ELR (cell line): ENCODE measurements at places on chromosomes 16 and 17.
A peak's percentile ranks its signal among the peaks of the same experiment; 100 is the strongest.

DNA sequence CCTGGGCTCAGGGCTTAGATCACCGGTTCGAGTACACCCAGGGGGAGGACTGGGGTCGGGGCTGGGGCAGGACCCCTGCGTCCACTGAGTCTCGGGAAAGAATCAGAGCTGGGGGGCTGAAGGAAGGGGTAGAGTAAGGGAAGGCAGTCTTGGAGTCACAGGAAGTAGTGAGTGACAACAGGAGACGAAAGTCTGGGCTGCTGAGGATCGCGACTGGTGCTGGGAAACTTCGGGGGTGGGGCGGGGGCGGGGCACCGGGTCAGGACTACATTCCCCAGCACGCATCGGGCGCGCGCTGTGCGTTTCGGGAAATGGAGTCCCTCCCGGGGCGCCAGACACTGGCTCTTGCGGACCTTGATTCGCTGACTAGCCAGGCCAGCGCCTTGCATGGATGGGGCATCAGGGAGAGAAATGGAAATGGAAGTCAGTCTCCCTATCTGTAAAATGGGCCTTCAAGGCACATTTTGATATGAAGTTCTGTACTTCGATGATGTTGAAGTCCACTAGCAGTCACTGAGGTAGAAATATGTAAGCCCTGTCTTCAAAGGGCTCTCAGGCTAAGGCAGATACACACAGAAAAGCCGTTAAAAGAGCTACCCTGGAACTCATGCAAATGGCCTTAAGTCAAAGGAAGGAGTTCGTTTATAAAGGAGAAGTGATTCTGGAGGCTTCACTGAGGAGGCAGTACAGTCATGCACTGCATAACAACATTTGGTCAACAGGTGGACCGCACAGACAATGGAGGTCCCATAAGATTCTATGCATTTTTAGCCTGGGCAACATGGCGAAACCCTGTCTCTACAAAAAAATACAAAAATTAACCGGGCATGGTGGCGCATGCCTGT lies 697 bp downstream of the CTF1 start:
- DNase-seq, result peak; percentile 95

DNA sequence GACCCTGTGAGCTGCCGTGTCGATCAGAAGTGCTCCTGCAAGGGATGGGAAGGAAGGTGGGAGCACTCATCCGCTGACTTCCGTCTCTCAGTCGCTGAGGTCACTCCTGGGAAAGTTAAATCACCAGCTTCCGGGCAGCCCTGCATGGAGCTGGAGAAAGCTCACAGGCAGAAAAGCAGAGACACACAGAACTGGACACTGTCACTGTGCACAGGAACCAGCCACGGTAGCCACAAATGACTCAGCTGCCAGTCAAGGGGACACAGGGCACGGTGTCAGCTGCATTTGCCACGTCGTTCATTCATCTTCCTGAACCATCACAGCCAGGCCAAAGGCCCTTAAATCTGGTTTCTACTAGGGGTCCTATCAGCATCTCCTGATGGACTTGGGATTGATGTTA lies 226.4 kb upstream of the PSMD7 start:
- no peak for DNase-seq

DNA sequence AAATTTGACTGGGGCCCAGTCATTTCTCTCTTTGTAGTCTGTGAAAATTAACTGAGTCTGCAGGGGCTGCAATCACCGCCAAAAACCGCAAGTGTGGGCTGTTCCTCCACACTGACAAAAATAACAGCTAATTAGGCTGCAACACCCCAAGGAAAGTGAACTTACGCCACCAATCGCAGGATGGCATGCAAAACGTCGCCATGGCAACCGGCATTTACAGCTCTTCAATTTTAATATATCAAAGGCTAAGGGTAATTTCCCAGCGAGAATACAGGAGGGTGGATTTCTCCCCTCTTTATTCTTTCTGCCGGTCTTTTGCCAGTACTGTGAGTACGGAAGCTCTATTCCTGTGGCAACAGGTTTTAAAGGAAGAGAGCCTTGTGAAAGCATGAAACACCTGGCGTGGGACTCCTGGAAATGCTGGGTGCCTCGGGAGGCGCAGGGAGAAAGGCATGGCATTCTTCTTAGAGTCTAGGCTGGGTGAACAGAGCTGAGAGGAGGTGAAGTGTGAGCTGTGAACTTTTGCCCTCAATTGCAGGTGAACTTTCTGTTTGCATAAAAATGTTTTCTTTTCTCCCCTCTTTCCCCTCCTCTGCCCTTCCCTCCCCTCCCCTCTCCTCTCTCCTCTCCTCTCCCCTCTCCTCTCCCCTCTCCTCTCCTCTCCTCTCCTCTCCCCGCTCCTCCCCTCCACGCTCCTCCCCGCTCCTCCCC lies 399.7 kb downstream of the XYLT1 start:
- DNase-seq, result no peak

DNA sequence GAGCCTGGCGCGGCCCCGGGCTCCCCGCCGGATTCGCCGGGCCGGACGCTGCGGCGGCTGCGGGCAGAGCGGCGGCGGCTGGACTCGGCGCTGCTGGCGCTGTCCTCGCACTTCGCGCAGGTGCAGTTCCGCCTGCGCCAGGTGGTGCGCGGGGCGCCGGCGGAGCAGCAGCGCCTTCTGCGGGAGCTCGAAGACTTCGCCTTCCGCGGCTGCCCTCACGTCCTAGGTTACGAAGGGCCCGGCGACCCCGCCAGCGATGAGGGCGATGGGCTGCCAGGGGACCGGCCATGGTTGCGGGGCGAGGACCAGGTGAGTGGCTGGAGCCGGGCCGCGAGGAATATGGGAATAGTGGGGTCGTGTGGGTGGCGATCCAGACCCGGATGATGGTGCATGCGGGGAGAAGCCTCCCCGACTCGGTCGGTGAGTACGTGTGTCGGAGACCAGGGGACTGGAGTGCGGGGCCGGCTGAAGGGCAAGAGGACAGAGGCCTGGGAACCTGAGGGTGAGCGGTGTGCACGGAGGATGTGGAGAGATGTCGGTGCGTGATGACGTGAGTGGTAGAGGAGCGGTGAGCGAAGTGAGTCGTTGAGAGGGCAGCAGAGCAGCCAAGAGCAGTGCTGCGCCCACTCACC lies 517 bp downstream of the RUNDC1 start:
- DNase-seq, result peak; percentile 81

GRCh38 chr16:85296859-85297660 lies 184.8 kb upstream of the CIBAR2 start:
- peak; percentile 63 for DNase-seq

DNA sequence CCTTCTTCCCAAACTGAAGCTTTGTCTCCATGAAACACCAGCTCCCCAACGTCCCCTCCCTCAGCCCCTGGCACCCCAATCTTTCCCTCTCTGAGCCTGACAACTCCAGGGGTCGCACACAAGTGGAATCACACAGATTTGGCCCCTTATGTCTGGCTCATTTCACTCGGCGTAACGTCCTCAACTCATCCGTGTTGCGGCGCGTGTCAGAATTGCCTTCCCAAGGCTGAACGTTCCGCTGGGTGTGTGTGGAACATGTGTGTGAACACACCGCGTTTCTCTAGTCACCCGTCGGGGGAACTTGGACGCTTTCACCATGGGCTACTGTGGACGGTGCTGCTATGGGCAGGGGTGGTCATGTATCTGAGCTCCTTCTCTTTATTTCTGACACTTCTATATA lies 45.0 kb downstream of the TBC1D16 start:
- no peak for DNase-seq

DNA sequence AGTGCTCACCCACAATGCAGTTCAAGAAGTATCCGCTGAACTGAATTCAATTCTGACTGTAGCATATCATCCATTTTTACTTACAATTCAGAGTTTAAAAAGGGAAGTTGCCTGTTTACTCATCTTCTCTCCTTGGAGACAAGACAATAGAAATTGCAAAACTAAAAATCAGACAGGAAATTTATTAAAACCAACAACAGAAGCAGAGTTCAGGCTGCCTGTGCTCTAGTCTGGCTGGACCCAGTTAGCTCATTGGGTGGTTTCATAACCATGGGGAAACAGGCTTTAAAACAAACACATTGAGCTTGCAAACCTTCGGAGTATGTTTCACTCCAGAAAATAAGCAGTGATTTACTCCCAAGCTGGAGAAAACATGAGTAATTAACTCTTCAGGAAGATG lies 321.4 kb downstream of the GRIN2A start:
- DNase-seq, result no peak

DNA sequence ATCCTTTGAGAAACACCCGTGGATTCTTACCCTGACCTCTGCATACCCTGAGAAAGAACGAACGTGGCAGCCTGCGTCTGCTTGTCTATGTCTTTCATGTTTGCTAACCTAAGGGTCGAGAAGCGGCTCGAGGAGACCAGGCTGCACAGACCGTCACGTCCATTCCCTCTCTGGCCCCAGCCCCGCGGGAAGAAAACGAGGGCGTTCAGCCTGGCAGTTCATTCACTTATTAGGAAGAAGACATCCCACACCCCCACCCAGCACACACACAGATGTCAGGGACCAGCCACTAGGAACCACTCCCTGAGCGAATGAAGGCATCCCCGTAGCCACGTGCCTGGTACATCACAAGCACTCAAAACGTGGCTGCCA lies 655 bp upstream of the MTHFSD start:
- no peak for DNase-seq
